Cerebellum (tissue), 4 donors: ENCODE measurements at places on chromosomes 13 and 19.

DNA sequence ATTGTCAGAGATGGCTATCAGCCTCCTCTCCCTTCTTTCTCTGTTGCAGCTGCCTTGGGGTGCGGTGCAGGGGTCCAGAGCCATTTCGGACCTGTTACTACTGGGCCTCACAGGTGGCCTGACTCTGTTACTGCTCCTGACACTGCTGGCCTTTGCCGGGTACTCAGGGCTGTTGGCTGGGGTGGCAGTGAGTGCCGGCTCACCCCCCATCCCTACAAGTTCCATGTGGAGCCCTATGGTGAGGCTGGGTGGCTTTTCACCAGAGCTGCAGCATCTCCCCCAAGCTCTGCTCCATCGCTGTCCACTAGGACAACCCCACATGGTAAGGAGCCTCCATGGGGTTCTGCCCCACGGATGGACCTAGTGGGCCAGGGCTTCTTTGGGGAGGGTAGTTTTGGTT is 13.7 kb upstream of the ZNF492 start:
- no peak for DNase-seq

DNA sequence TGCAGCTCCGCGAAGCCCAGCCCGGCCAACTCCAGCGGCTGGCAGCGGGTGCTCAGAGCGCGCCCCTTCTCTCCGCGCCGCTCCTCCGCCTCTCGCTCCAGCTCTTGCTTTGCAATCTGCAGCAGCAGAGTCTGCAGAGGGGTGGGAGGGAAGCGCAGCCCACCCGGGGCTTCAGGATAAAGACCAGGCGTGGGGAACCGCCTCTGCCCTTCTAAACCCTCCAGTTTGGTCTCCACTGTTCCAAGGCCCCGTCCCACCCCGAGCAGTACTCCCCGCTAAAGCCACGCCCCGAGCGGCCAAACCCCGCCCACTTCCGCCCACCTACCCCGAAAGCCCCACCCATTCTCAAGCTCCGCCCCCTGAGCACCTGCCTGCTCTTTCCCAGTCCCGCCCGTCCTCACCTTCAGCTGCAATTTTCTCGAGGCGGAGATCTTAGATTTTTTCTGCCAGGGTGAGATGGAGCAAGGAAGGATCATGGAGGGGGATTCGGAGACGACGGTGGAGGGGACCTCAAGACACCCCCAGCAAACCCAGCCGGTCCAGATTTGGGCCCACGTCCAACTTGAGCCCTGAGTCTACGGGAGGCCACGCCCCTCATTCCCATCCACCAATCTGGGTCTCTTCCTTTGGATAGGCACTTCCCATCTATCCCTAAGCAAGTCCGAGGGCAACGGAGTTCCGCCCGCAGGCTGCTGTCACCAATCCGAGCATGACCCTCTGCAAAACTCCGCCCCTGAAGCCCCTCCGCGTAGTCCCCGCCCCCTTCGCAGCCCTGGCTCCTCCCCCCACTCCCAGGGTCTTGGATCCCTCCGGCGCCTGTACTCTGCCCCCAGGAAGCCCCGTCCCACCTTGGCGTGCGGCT is 1.1 kb downstream of the TNNI3 start:
- no peak for DNase-seq

- DNase-seq, result no peak
Measured at GRCh38 chr19:29861574-29861973, 49.8 kb downstream of the CCNE1 start.

DNA sequence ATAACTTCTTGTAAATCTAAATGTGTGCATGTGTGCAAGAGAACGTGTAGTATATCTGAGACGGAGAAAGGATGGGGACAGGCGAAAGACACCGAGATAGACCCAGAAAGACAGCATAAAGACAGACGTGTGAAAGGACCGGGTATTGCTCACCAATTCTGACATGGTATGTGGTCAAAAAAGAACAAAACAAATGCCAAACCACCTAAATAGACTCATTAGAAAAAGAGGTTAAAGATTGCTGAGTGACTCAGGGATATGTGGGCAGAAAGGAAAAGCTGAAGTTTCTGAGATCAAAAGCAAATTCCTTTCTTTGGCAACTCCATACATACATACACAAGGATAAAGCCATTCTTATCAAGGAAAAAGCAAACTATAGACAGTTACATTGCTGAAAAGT is 179.7 kb upstream of the TSC22D1 start:
- DNase-seq, result no peak

DNA sequence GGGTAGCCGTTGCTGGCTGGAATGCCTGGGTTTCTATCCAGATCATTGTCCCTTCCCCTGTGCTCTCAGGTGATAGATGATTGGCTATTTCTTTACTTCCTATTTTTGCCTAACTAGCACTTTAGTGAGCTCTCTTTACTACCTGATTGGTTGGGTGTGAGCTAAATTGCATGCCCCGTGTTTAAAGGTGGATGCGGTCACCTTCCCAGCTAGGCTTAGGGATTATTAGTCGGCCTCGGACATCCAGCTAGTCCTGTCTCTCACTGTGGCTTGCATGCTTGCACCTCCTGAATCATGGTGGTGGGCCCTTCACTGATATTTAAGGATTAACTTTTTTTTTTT is 10.1 kb downstream of the TTYH1 start:
- DNase-seq, result no peak

- no peak for DNase-seq
Measured at GRCh38 chr13:99526549-99526948, 25.3 kb downstream of the TM9SF2 start.

GRCh38 chr13:65508338-65508737 is 1721.8 kb downstream of the PCDH9 start:
- DNase-seq, result no peak

GRCh38 chr13:46903748-46904147 is 6.9 kb upstream of the HTR2A start:
- no peak for DNase-seq

- DNase-seq, result no peak
Measured at GRCh38 chr13:49925881-49926418, 10.2 kb downstream of the SPRYD7 start.

- DNase-seq, result no peak
Measured at GRCh38 chr19:4375164-4376027, 25.0 kb downstream of the SH3GL1 start.

DNA sequence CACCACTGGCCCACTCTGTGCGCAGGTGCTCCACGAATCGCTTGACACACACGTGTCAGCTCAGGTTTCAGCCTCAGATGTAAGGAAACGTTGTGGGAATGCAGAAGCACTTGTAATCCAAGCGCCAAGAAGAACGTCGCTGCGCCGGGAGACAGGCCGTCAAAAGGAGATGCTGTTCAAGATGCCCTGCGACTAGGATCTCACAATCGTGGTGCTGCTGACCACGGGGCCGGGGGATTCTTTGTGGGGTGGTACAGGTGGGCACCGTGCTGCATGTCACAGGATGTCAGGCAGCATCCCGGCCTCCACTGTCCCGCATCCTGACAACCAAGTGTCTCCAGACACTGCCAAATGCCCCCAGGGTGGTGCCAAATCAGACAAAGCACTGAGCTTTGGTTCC is 16.9 kb upstream of the SIGLEC11 start:
- DNase-seq, result no peak

- no peak for DNase-seq
Measured at GRCh38 chr13:34779171-34779570, 162.9 kb upstream of the NBEA start.

DNA sequence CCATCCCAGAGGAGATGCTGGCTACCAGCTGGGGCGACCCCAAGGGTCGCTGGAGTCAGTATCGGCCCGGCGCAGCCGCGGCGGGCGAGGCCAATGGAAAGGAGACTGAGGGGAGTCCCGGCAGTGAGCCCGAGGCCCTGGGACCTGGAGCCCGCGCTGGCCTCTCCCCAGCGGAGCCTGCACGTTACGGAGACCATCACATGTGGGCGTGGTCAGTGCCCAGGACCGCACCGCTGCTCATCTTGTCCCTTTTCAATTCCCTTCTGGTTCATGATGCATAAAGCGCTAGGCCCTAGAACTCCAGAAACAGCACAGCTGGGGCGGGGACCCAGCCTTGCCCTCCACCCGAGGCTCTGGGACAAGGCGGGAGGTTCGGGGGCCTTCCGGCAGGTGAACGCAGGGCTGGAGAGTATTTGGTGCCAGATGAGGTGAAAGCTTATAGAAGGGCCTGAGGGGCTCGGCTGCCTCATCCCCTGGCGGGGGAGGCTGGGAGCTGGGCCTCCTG is 8.0 kb downstream of the C19orf25 start:
- no peak for DNase-seq

GRCh38 chr19:16224293-16225045 is 26.8 kb downstream of the AP1M1 start:
- no peak for DNase-seq

- DNase-seq, result no peak
Measured at GRCh38 chr13:106275446-106276032, 259.9 kb downstream of the EFNB2 start.

- DNase-seq, result no peak
Measured at GRCh38 chr19:7746903-7747884, at the start of gene CD209. Gene CD209 (minus strand): TSS chr19:7747534. CDS start chr19:7747511, 23 bp downstream.

- DNase-seq, result no peak
Measured at GRCh38 chr19:54100561-54100960, at the start of gene OSCAR. Gene OSCAR (minus strand): TSS chr19:54100803. CDS start chr19:54100792, 11 bp downstream.

- no peak for DNase-seq
Measured at GRCh38 chr13:28002886-28003698, 14.6 kb upstream of the URAD start.

GRCh38 chr13:95296326-95296925 is 4.8 kb downstream of the ABCC4 start:
- no peak for DNase-seq

DNA sequence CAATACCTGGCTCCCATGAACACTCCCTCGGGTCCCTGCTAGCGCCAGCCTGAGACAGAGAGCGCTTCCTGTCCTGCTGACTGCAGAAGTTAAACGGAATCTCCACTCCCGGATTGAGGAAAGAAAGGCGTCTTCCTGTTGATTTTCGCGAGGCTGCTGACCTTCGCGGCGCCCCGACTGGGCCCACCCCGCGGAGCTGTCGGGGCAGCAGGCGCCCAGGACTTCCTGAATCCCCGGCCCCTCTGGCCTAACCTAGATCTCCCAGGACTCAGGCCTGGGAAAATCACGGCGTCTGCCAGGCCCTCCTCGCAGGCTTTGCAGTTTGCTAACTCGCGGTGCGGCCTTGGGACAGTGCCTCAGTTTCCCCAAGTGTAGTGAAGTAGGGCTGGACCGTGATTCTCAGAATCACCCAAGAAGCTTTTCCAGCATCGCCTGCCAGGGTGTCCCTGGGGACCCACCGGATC is 108.8 kb downstream of the KCTD15 start:
- no peak for DNase-seq

DNA sequence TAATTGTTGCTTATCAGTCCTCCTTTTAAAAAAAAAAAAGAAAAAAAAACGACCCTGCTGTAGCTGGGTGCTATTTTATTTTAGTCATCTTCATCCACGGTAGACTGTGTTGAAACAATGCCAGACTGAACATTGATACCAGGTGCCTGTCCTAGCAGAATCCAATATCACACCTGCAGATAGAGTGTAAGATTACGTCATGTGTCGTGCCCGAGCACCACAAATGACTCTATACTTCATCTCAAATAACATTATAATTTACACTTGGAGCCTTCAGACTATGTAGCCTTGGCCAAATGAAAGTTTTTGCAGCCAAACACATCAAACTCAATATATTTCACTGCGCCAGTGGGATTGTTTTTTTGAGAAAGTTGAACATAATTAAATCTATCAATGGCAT is 410.6 kb downstream of the FGF9 start:
- no peak for DNase-seq

DNA sequence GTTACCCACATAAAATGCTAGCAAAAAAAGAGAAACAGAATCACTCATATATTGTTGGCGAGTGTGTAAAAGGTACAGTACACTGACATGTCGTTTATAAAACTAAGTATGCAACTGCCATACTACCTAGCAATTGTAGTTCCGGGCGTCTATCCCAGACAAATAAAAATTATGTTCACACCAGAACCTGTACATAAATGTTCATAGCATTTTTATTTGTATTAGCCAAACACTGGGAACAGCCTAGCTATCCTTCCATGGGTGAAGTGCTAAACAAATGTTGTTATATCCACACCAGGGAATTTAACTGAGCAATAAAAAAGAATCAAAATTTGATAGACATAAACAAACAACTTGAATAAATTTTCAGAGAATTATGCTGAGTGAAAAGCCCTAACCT is 28.9 kb upstream of the POSTN start:
- DNase-seq, result no peak

- peak; percentile 13 for DNase-seq
Measured at GRCh38 chr19:58277748-58278540, 811 bp upstream of the ZNF8 start.

GRCh38 chr13:34162544-34162933 is 344.6 kb downstream of the RFC3 start:
- no peak for DNase-seq

DNA sequence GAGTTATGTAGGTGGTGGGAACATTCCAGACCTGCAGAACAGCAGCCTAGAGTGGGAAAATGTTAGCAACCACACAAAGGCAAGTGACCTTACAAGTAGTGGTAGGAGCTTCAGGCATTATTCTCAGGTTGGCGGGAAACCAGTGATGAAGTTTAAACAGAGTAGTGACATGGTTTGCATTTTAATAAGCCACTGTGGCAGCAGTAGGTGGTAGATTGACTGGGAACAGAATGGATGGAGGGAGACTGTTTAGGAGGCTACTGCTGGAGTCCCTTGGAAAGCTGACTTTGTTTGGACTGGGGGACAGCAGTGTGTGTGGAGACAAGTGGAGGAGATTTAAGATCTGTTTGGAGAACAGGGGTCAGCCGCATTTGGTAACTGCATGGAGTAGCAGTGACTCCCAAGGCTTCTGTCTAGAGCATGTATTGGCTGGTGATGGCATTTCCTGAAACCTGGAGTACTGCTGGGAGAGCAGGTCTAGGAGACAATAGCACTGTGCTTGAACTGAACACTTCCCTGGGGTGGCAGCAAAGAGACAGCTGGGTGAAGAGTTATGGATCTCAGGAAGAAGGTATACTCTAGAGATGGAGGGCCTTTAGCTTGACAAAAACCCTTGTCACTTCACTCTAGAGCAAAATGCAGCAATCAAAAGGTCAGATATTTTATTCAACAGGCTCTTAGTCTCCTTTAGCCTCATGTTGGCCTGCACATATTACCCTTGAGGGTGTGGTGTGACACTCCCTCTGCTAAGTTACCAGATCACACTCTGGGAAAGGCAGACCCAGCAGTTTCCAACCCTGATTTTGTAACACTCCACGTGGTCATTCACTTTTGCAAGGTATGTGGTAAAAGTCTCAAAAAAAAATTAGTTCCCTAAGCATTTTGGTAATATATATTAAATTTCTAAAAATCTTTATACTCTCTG is 70.3 kb downstream of the DHRS12 start:
- DNase-seq, result no peak

- no peak for DNase-seq
Measured at GRCh38 chr19:45529420-45529785, 22.1 kb downstream of the VASP start.
